ENCODE measurements at places on chromosomes 5 and 9. TPM values are rescaled to one million over a fixed set of nuclear protein-coding genes. Genes with fewer than 3 reads are reported as not detected.

The GRM6 gene
- total RNA-seq, result not detected

DNA sequence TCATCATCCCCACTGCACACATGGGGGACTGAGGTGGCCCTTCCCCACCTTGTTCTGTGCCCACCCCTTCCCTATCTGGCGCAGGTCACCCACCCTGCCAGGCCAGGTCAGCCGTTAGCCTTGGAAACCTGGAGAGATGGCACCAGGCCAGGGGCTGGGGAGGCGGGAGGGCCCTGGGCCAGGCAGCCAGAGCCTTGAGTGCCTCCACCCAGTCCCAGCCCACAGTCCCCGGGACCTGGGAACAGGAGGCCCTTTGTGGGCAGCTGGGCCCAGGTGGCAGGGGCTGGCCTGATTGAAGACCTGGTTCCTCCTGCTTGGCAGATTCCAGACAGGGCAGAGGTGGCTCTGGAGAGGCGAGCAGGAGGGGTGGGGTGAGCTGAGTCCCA lies 70.6 kb downstream of the LRSAM1 start:
- no peaks in the 10 kb centered on the region for H3K27me3 ChIP-seq
- H3K4me1 ChIP-seq, result no peaks in the 10 kb centered on the region
- no peak overlapping the region for H3K4me3 ChIP-seq
- H3K27ac ChIP-seq, result no peak overlapping the region
- peaks cover 4% of the 10 kb centered on the region for H3K36me3 ChIP-seq
- DNase-seq, result no peak

GRCh38 chr5:117863586-117864296 lies 1124.6 kb downstream of the DTWD2 start:
- H3K36me3 ChIP-seq, result no peaks in the 10 kb centered on the region
- no peak for DNase-seq
- H3K27me3 ChIP-seq, result no peaks in the 10 kb centered on the region
- H3K4me1 ChIP-seq, result no peaks in the 10 kb centered on the region

The BTNL9 gene
- 16.8 TPM for total RNA-seq

The SPINK6 gene
- total RNA-seq, result not detected

The RASGRF2 gene
- total RNA-seq, result 4.7 TPM

The CHMP5 gene
- total RNA-seq, result 53.1 TPM

GRCh38 chr9:3200331-3200774 lies 325.4 kb downstream of the RFX3 start:
- H3K27me3 ChIP-seq, result no peaks in the 10 kb centered on the region
- H3K4me3 ChIP-seq, result no peak overlapping the region

DNA sequence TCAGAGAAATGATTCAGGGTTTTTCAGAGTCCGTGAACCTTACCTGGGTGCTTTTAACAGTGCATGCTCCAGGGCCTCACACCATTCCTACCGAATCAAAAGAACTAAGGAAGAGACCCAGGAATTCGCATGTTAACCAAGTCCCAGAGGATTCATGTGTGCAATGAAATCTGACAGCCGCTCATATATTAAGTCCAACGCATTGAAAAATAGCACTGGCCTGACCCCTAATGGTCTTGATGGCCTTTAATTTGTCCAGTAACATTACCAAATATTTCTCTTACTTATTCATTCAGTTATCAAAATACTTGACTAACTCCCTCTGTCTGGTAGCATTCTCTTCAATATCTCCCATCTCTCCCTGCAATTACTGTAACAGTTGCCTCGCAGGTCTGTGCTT lies 55.0 kb upstream of the MARCHF11 start:
- no peak for DNase-seq
- no peak overlapping the region for H3K4me3 ChIP-seq
- no peaks in the 10 kb centered on the region for H3K27me3 ChIP-seq
- no peaks in the 10 kb centered on the region for H3K4me1 ChIP-seq
- no peaks in the 10 kb centered on the region for H3K36me3 ChIP-seq

The THOC3 gene
- 26.6 TPM for total RNA-seq

- H3K36me3 ChIP-seq, result no peaks in the 10 kb centered on the region
- H3K27me3 ChIP-seq, result peaks cover 3% of the 10 kb centered on the region
- H3K4me3 ChIP-seq, result no peak overlapping the region
- no peaks in the 10 kb centered on the region for H3K4me1 ChIP-seq
- H3K27ac ChIP-seq, result no peak overlapping the region
These were observed 48.3 kb upstream of the HRH2 start for GRCh38 chr5:175609526-175609925.

The LCN10 gene
- total RNA-seq, result 13.4 TPM

GRCh38 chr5:144453753-144454152 lies 283.1 kb downstream of the KCTD16 start:
- no peaks in the 10 kb centered on the region for H3K4me1 ChIP-seq
- H3K36me3 ChIP-seq, result no peaks in the 10 kb centered on the region
- no peak overlapping the region for H3K4me3 ChIP-seq

DNA sequence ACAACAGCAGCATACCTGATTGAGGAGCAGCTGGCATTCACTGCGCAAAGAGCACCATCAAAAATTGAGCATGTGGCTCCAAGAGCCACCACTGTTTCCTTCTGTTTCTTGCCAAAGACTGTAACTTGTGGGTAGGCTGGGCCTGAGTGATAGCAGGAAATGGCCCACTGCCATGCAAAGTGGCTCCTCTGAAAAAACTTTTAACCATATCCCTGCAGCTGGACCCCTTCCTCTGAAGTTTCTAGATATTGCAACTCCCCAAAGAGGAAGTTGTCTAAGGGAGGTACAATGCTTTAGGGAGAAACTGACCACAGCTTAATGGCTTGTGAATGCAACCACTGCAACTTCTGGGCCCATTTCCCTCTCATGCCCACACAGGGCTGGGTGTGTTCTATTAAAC lies 355.4 kb upstream of the PDE4D start:
- no peak for DNase-seq
- no peak overlapping the region for H3K27ac ChIP-seq
- H3K4me1 ChIP-seq, result peaks cover 2% of the 10 kb centered on the region
- H3K4me3 ChIP-seq, result no peak overlapping the region
- H3K27me3 ChIP-seq, result no peaks in the 10 kb centered on the region

The MAN1B1 gene
- total RNA-seq, result 52.2 TPM

The ZNF608 gene
- total RNA-seq, result 13.2 TPM

DNA sequence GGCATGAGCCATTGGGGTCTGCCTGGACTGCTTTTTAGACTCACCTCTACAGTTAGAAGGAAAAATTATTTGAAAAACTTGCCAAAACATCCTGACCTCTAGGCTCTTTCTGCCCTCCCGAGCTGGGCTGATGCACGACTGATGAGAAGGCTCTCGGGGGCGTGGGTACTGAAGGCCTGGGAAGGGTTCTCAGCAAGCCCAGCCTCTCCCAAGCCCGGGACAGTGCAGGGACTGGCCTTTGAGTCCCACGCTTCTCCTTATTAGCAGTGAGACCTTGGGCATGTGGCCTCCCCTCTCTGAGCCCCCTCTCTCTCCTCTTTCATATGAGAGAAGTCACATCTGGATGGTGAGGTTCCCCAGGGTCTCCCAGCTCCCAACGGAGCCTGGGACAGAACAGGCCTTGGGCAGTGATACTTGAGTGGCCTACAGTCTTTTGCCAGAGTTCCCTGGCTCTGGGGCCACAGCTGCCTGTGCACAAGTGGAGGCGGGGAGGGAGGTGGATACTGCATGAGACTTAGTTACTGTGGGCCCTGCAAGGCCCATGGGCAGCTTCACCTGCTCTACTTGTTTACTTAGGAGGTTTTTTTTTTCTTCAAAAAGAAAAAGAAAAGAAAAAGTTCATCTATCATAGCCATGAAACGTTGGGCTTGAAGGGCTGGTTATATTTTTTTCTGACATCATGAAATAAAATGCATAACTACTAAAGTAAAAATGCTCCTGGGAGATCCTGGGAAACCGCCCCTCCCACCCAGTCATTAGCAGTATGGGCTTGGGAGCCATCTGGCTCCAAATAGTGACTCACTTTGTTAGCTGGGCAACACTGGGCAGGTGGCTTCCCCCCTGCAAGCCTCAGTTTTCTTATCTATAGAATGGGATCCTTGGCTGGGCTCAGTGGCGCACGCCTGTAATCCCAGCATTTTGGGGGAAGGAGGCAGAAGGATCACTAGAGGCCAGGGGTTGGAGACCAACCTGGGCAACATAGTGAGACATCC lies 139.4 kb downstream of the GAPVD1 start:
- no peak overlapping the region for H3K4me3 ChIP-seq
- no peaks in the 10 kb centered on the region for H3K36me3 ChIP-seq
- H3K27ac ChIP-seq, result no peak overlapping the region
- no peaks in the 10 kb centered on the region for H3K27me3 ChIP-seq

GRCh38 chr9:18405240-18405639 lies 68.7 kb upstream of the ADAMTSL1 start:
- H3K27me3 ChIP-seq, result no peaks in the 10 kb centered on the region
- no peak overlapping the region for H3K4me3 ChIP-seq
- H3K36me3 ChIP-seq, result no peaks in the 10 kb centered on the region
- DNase-seq, result no peak

DNA sequence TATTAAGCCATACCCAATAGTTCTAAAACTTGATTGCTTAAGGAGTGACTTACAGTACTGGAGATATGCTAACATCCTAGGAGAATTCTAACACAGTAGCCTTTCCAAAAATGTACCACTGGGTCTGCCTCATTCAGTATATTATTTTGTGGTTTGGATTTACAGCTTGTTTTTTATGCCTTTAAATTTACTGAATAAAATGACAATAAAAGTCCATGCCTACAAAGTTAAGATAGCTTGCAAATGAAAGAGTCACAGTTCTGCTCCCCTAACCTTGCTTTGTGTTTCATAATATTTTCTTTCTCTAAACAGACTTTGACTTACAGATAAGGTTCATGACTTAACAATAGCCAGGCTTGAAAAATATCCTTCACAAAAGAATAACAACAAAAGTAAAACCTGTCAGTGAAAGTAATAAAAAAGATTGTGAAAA lies 951.1 kb upstream of the NUDT12 start:
- H3K4me1 ChIP-seq, result no peaks in the 10 kb centered on the region
- H3K27ac ChIP-seq, result no peak overlapping the region
- H3K27me3 ChIP-seq, result no peaks in the 10 kb centered on the region
- H3K36me3 ChIP-seq, result no peaks in the 10 kb centered on the region
- no peak overlapping the region for H3K4me3 ChIP-seq

DNA sequence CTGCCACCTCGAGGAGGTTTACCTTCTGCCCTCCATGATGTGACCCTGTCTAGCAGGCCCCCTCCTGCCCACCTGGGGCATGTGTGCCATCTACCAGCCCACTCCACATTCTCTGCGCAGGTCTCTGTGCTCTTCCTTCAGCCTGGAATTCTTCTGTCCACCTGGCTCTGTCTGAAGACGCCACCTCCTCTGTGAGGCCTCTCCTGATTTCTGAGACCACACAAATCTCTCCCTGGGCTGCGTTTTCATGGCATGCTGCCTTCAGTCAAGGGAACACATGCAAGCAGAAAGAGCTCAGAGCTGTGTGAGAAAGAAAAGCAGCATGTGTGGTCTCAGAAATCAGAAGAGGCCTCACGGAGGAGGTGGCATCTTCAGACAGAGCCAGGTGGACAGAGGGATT lies 22.1 kb downstream of the FOXE1 start:
- no peaks in the 10 kb centered on the region for H3K36me3 ChIP-seq
- no peaks in the 10 kb centered on the region for H3K4me1 ChIP-seq
- no peak overlapping the region for H3K4me3 ChIP-seq
- DNase-seq, result no peak
- H3K27me3 ChIP-seq, result peaks cover under 1% of the 10 kb centered on the region

GRCh38 chr5:133159543-133159942 lies 107.7 kb downstream of the HSPA4 start:
- DNase-seq, result no peak
- H3K4me1 ChIP-seq, result no peaks in the 10 kb centered on the region
- H3K27me3 ChIP-seq, result no peaks in the 10 kb centered on the region
- no peak overlapping the region for H3K27ac ChIP-seq
- H3K4me3 ChIP-seq, result no peak overlapping the region

All from aorta (tissue), 5 donors.